ENCODE measurements at places on chromosomes 3 and 15. TPM values are rescaled to one million over a fixed set of nuclear protein-coding genes. Genes with fewer than 3 reads are reported as not detected.

DNA sequence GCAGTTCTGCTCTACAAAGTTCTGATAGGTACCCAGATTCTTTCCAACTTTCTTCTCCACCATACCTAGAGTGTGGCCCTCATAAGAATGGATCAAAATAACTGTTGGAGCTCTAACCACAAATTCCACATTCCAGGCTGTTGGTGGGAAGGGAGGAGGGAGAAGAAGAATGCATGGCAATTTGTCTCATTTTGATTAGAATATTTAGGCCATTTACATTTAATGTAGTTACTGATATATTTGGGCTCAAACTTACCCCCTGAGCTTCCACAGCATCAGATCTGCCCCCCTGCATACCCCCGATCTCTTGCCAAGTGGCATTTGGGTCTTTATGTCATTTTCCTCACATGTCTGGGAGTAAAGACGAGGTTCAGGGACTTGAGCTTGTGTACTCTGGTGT is 7.7 kb downstream of the CHRNB4 start:
- no peaks in the 10 kb centered on the region for H3K36me3 ChIP-seq
- no peaks in the 10 kb centered on the region for H3K27me3 ChIP-seq
- H3K4me1 ChIP-seq: no peaks in the 10 kb centered on the region
- H3K4me3 ChIP-seq: no peak overlapping the region
- DNase-seq: no peak

DNA sequence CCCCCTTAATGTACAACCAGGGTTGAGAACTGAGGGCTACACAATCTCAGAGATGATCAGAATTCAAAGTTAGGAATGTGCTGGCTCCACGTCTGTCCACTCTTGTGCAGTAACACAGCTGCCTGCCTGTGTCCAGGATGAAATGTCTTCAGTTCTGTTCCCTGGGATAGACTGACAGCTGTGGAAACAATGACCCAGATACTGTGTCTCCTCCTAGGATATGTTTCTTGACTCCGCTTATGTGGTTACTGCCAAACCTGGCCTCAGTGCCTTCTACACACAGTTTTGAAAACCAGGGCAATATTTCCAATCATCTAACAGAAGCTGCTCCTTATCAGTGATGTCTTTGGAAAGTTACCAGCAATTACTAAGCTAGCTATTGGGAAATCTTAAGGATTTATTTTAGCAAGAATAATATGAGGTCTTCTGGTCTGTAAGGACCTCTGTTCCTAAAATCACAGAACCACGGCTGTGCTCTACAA is 67.6 kb downstream of the NOX5 start:
- no peaks in the 10 kb centered on the region for H3K27me3 ChIP-seq
- DNase-seq: no peak
- H3K36me3 ChIP-seq: no peaks in the 10 kb centered on the region

Gene MGA
- 47.5 TPM for total RNA-seq

DNA sequence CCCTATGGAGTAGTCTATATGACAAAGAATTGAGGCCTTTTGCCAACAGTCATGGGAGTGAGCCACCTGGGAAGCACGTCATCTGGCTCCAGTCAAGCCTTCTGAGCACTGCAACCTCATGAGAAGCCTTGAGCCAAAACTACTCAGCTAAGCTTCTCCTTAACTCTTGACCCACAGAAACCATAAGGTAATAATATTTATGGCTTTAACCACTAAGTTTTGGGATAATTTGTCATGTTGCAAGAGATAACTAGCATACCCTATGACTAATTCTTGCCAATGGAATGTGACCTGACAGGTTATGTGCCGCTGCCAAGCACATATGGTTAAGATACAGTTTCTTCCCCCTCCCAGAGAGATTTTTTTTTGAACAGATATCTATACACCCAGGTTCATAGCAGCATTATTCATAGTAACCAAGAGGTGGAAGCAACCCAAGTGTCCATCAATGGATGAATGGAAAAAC is 11.8 kb upstream of the SLC6A11 start:
- no peak overlapping the region for H3K4me3 ChIP-seq
- no peaks in the 10 kb centered on the region for H3K27me3 ChIP-seq
- H3K36me3 ChIP-seq: no peaks in the 10 kb centered on the region
- H3K27ac ChIP-seq: no peak overlapping the region
- no peak for DNase-seq

DNA sequence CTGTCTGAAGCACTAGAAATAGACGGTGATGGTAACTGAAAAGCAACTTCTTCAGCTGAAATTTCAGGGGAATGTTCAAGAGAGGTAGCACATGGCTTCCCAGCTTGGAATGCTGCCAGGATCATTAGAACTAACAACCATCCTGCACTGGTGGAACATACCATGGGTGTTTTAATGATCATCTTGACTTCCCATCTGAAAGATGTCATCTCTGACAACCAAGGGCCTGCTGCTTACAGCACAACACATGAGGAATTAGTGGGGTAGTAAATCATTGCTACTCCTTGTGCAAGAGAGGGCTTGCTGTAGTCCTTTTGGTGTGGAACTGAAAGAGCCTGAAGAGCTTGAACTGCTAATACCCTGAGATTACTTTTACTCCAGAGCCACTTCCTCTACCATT is 853.7 kb downstream of the MCTP2 start:
- no peak for DNase-seq
- H3K27ac ChIP-seq: no peak overlapping the region
- H3K27me3 ChIP-seq: no peaks in the 10 kb centered on the region
- H3K36me3 ChIP-seq: no peaks in the 10 kb centered on the region

DNA sequence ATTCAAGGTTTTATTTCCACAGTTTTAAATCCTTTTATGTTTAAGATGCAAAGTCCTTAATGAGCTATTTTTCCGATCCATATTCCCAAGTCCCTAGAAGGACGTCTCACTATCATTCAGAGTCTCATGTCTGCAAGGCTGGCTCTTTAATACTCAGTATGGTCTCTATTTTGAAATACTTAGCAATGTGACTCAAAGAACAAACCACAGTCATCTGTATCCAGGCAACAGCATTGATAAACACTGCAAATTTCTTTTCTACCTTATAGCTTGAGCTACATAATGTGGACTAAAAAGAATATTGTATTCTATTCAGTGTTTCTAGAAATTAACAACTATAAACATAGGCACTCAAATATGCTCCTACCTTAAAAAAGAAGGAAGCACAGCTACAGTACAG is 588.3 kb upstream of the NAALADL2 start:
- H3K4me1 ChIP-seq: no peaks in the 10 kb centered on the region
- no peaks in the 10 kb centered on the region for H3K27me3 ChIP-seq
- H3K36me3 ChIP-seq: no peaks in the 10 kb centered on the region
- no peak overlapping the region for H3K4me3 ChIP-seq
- H3K27ac ChIP-seq: no peak overlapping the region

Gene CD200
- total RNA-seq: 2.7 TPM

DNA sequence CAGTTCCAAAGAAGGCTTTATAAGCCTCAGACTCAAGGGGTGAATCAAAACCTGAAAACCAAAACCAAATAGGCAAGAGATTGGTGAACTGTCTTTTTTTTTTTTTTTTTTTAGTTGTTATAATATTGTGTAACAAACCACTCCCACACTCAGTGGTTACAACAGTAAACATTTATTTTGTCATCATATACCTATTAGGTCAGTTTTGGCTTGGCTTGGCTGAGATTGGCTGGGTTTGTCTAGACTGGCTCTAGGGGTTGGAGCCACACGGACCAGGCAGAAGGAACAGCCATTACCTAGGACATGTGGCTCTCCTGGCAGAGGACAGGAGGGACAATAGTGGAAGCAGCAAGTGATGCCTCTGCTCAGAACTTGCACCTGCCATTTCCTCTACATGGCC is 26.4 kb upstream of the RYR3 start:
- H3K36me3 ChIP-seq: no peaks in the 10 kb centered on the region
- H3K27me3 ChIP-seq: no peaks in the 10 kb centered on the region
- H3K4me1 ChIP-seq: no peaks in the 10 kb centered on the region
- no peak overlapping the region for H3K4me3 ChIP-seq
- no peak for DNase-seq
- no peak overlapping the region for H3K27ac ChIP-seq

DNA sequence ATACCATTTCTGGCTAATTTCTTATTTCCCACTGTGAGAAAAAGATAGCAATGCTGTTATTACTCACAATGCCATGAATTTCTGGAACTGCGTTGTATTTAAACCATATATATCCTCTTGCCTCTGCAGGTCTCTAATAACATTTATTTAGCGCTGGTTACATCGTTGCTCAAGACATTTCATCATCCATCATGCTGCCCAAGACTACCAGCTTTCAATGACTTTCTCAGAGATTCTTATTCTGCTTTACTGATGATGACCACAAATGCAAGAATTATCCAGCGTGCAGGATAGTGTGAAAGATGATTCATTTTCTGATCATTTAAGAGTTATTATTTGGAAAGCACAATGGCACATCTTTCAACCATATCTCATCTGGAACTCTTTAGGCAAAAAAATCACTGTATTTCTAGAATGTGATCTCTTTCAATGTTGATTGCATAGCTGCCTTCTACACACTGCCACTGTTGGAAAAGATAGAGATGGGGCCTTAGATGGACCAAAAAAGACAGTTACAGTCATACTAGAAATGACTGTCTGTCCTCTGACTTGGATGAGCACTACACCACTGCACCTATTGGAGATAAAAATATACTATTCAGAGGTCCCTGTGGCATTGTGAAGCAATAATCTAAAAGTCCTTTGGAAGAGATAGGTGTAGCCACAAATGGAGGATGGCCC is 716.1 kb downstream of the NSUN3 start:
- no peak overlapping the region for H3K4me3 ChIP-seq

DNA sequence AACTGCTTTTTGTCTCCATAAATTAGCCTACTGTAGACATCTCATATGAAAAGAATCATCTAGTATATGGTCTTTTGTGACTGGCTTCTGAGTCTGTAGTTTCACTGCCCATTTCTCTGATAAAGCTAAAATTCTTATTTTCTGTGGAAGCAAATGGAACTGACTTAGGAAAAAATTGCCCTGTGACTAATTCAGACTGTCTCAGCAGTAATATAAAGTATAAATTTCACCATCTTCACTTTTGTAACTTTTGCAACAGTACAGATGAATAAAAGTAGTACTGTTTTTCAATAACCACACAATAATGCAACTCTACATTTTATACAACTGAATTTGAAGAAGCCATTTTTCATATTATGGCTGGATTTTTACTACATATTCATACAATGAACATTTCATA is 104.1 kb downstream of the TBC1D5 start:
- no peaks in the 10 kb centered on the region for H3K27me3 ChIP-seq
- H3K36me3 ChIP-seq: no peaks in the 10 kb centered on the region
- peaks cover 10% of the 10 kb centered on the region for H3K4me1 ChIP-seq
- DNase-seq: no peak
- H3K27ac ChIP-seq: no peak overlapping the region
- no peak overlapping the region for H3K4me3 ChIP-seq

Gene MRPL46
- 16.5 TPM for total RNA-seq

Gene DUOXA2
- total RNA-seq: not detected

DNA sequence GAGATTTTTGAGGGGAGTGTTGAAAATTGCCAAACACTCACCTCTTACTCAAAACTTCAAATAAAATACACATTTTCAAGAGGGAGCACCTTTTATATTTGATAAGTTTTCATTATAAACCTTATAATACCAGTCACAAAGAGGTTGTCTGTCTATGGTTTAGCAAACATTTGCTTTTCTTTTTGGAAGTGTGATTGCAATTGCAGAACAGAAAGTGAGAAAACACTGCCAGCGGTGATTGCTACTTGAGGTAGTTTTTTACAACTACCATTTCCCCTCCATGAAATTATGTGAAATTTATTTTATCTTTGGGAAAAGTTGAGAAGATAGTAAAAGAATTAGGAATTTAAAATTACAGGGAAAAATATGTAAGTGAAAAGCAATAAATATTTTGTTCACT is 20.1 kb downstream of the DIPK2A start:
- no peak overlapping the region for H3K4me3 ChIP-seq
- H3K27ac ChIP-seq: no peak overlapping the region
- H3K27me3 ChIP-seq: no peaks in the 10 kb centered on the region
- no peak for DNase-seq
- no peaks in the 10 kb centered on the region for H3K4me1 ChIP-seq

Gene SCAANT1
- total RNA-seq: not detected

- H3K27me3 ChIP-seq: no peaks in the 10 kb centered on the region
- H3K36me3 ChIP-seq: no peaks in the 10 kb centered on the region
- H3K4me1 ChIP-seq: no peaks in the 10 kb centered on the region
- H3K4me3 ChIP-seq: no peak overlapping the region
- no peak overlapping the region for H3K27ac ChIP-seq
- DNase-seq: no peak
These were observed 457.3 kb downstream of the SI start for GRCh38 chr3:164620956-164621355.

Gene RPUSD2
- total RNA-seq: 3.1 TPM

DNA sequence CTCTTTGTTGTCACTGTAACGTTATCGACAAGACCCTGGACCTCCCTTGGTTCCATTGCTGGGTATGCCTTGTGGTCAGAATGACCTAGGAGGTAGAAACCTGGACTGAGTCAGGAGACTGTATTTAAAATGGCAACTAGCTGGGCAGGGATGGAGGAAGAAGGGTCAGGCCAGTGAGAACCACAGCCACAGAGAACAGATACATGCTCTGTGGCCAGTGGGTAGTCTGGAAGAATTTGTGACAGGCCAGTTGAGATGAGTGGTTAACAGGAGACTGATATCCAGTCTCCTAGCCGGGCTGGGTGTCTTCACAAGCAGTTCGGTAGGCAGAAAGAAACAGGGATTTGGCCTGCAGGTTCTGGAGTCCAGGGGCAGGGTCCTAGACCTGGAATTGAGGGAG is 58.9 kb downstream of the SNRK start:
- DNase-seq: no peak
- H3K27ac ChIP-seq: no peak overlapping the region
- no peaks in the 10 kb centered on the region for H3K27me3 ChIP-seq
- H3K36me3 ChIP-seq: peaks cover 75% of the 10 kb centered on the region

GRCh38 chr3:52231502-52232278 is 6.2 kb upstream of the TLR9 start:
- peak overlapping the region; percentile 23 for H3K27ac ChIP-seq
- H3K36me3 ChIP-seq: peaks cover 74% of the 10 kb centered on the region
- no peak overlapping the region for H3K4me3 ChIP-seq
- DNase-seq: peak; percentile 93
- H3K27me3 ChIP-seq: no peaks in the 10 kb centered on the region
- H3K4me1 ChIP-seq: peaks cover 17% of the 10 kb centered on the region

GRCh38 chr15:91413142-91413541 is 313.1 kb downstream of the SV2B start:
- H3K27me3 ChIP-seq: no peaks in the 10 kb centered on the region
- no peak for DNase-seq
- H3K4me1 ChIP-seq: peaks cover 6% of the 10 kb centered on the region
- H3K4me3 ChIP-seq: no peak overlapping the region
- no peak overlapping the region for H3K27ac ChIP-seq

- no peaks in the 10 kb centered on the region for H3K4me1 ChIP-seq
- H3K27ac ChIP-seq: no peak overlapping the region
- no peaks in the 10 kb centered on the region for H3K36me3 ChIP-seq
- no peak for DNase-seq
- no peak overlapping the region for H3K4me3 ChIP-seq
- H3K27me3 ChIP-seq: no peaks in the 10 kb centered on the region
These were observed 51.0 kb downstream of the REC114 start for GRCh38 chr15:73493922-73494321.

All from upper lobe of left lung (tissue), 6 donors.